ENCODE measurements at places on chromosomes 5 and 9.

DNA sequence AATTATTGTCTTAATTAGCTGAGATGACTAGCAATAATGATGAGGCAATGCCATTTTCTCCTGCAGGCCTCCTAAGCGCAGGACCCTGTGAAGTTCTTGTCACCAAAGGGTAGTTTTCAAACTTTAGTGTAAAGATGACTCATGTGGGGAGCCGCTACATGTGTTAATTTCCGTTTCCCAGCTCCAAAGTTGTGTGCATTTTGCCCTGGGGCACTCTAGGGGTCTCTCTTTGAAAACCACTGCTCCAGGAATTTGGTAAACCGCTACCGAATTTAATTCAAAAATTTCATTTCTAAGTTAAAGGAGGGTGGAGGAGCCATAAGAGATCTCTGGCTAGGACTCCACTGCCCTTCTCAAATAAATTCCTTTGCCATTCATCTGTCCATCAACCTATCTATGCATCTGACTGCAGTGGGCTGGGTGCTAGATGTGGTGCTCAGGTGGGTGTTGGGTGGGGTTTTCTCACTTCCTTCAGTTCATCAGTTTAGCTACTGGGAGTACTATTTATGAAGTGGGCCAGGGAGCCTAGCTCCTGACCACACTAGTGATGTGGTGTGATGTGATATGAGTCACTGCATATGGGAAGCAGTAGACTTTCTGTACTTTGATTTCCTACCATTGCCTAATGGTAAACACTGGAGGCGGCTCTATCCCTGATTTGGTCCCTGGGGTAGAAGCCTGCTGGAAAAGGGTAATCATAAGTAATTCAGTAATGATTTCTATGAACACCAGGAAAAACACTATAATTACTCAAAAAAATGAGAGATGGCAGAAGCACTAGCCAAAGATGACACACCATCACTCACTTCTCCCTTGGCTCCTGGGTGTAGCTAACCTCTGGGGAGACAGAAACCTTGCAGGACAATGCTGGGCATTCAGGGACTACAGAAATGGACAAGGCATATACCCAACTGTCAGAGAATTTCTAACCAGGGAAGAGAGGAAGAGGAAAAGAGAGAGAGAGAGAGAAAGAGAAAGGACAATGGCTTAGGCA, 4.0 kb upstream of the ZSWIM6 start:
- no peak for DNase-seq

GRCh38 chr9:84711936-84712335, 42.4 kb downstream of the NTRK2 start:
- no peak for DNase-seq

GRCh38 chr9:89260525-89260924, 50.5 kb upstream of the CKS2 start:
- DNase-seq: no peak

DNA sequence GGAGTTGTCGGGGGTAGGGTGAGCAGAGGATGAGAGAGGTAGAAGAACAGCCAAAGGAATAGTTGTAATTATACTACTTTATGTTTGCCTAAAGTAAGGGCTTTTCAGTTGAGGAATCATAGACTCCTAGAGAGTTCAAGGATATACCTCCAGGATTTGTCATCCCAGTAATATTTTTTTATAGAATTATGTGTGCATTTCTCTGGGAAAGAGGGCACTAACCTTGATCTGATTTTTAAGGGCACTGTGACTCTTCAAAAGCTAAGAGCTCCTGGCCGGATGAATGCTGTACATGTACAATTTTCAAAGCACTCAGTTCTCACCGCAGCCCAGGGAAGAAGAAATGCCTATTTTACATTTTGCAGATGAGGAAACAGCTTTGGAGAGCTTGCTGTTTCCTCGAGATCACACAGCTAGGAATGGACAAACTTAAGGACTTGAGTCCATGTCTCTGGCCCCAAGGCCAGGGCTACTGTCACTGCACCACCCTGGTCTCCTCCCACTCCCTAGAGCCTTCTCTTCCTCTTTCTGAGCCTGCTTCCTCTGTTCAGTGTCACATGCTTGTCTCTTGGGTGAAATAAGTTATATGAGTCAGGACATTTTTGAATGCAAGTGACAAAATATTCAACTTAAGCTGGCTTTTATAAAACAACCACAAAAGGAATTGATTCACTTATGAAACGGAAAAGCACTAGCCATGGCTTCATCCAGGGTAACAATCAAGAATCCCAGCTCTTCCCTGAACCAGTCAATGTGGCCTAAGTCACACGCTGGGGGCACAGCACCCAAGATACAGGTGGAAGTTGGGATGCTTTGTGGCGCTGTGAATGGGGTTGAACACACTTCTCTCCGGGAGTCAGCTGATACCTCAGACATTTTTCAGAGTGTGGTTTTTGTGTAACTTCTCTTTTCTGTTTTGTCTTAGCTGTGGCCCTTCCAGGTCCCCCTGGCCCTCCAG, 45.7 kb upstream of the TGFBR1 start:
- DNase-seq: no peak

- DNase-seq: no peak
These were observed 87.4 kb downstream of the PAX5 start for GRCh38 chr9:36946653-36947052.

DNA sequence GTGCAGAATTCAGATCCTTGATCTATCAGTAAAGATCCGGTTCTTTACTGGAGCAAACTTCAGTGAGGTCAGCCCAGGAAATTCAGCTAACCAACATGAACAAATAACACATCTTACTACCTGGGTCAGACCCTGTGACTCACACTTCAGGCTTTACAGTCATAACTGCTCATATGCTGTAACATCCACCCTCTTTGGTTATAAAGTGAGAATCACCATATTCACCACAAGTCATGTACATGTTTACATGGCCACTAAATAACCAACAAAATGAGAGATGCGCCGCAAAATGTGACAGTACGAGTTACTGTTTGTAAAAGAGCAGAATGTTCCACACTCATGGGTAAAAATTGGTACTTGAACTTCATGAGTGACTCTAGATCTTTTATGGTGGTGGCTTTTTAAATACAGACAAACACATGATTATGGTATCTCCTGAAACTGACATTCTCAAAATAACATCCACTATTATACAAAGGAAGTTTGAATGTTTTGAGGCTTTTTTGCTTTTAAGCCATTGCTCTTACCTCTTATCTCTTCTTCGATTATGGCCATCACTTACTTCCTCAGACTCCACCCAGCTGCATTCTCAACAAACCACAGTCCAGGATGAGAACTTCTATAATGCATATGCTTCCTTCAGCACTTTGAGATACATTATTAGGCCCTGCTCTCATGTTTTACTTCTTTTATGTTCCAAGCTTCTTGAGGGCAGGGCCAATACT, 516.6 kb downstream of the RAB3C start:
- no peak for DNase-seq

DNA sequence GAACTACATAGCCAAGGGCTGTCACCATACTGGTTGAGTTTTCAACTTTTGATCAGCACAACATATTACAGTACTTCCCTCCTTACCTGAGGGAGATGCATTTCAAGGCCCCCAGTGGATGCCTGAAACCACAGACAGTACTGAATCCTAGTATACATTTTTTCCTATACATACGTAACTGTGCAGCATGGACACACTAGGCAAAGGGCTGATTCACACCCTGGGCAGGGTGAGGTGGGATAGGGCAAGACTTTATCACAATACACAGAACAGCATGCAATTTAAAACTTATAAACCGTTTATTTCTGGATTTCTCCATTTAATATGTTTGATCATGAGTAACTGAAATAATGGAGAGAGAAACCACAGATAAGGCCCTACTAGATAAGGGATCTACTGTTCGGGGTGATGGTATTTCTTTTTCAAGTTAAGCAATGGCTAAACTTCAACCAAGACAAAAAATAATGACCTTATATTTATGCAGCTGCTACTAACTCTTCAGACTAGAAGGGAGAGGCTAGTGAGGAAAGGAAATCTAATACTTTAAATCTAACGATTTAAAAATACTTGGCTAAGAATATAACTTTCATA, 186.9 kb upstream of the GNA14 start:
- no peak for DNase-seq

- no peak for DNase-seq
These were observed 239.0 kb downstream of the FSTL4 start for GRCh38 chr5:133373121-133373870.

GRCh38 chr5:72076621-72077300, 30.5 kb upstream of the MAP1B start:
- DNase-seq: no peak

- no peak for DNase-seq
These were observed 129.6 kb downstream of the HTR4 start for GRCh38 chr5:148524721-148525120.

DNA sequence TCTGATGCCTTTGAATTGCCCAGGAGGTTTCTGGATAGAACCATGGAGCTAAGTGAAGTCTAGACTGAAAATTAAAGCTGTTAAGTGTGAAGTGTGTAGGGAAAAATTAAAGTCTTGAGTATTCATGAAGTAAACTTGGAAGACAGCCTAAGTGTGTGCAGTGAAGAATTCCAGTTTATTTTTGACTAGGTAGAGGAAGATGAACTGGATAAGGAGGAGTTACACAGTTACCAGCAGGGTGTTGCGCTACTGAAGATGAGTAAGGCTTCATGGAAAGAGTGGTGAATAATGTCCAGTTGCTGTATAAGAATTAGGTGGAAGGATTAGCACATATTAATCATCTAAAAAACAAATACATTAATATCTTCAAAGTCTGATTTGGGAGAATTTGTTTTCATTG, 5.7 kb upstream of the CHD1 start:
- DNase-seq: no peak

GRCh38 chr9:124202447-124202971, 55.2 kb upstream of the NEK6 start:
- peak; percentile 84 for DNase-seq

DNA sequence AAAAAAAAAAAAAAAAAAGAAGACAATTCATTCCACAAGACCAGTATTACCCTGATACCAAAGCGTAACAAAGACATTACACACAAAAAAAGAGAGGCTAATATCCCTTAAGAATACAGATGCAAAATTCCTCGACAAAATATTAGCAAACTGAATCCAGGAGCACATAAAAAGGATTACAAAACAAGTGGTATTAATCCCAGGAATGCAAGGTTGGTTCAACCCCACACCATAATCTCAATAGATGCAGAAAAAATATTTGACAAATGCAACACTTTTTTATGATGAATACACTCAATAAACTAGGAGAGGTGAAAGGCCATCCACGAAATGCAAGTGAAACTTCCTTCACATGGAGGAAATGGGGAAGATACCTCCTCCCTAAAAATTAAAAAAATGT, 80.1 kb upstream of the TLR4 start:
- DNase-seq: no peak

DNA sequence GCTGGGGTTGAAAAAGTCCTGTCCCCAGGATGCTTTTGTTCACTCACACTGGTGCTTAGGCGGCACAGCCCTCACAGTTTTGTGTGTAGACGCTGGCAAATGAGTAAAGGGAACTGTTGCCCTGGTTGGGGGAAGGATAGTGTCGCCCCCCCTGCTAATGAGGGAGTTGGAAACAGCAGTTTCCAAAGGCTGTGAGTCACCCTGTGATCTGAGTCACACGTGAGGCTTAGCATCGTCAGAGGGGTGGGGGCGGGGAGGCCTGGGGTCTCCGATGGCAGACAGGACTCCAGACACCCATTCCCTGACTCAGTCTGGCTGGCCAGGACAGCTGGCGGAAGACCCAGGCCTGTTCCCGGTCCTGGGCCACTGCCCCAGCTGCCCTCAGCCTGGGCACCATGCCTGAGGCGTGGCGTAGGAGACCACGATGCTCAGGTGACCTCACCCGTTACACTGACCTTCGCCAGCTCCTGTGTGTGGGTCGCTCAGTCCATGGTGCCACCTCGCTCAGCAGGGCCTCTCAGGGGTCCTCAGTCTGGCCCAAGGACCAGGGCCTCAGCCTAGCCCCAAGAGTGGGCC, 2.9 kb downstream of the DNAJB5 start:
- DNase-seq: peak; percentile 74

- peak; percentile 66 for DNase-seq
These were observed 18.4 kb upstream of the LRRC14B start for GRCh38 chr5:172841-173251.

GRCh38 chr5:127203818-127204217, 86.8 kb upstream of the MEGF10 start:
- no peak for DNase-seq

DNA sequence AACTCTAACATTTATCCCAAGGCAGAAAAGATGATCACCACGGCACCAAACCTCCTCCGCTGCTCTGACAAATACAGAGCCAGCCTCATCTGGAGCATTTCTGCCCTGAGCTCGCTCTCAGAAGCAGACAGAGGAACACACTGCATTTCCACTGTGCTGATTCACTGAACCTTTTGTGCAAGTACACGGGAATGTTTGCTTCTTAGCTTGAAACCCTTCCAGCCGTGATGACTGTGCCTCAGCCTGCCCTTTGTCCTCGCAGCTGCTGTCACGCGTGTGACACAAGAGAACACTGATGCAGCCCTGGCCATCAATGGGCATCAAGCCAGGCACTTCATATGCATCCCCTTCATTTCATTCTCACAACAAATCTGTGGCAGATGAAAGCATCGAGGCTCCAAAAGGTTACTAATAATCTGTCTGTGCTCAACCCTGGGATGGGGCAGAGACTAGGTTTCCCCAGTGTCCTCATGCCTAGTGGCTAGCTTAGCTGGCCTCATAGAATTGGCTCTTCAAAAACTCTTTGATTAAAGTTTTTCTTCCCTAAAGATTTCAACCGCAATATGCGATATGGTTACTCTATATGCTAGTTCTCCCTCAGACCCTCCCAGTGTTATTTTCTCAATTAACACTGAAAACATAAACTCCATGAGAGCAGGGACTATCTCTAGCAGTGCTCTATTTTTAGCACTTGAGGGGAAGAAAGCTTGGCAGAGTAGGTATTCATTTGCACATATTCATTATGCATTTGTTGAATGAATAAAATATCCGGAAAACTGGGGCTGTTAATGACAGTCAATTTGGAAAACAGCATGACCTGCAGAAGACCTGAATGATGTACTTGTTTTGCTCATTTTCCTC, 7.3 kb downstream of the CDC14B start:
- DNase-seq: peak; percentile 70

DNA sequence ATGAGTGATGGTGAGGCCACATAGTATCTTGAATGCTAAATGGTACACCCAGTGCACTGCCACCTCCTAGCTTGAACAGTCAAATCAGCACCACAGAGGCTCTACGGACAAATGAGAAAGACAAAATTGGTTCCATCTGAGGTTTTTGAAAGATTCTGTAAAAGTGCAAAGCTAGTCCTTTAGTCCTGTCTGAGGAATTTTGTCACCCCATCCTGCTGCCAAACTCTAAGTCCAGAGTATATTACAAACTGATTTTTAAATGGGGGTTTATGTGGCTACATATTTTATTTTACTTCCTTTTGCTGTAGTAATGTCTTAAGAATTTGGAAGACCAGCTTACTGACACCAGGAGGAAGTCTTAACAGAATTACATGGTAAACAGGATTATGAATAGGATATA, 7.7 kb downstream of the FREM1 start:
- DNase-seq: no peak

DNA sequence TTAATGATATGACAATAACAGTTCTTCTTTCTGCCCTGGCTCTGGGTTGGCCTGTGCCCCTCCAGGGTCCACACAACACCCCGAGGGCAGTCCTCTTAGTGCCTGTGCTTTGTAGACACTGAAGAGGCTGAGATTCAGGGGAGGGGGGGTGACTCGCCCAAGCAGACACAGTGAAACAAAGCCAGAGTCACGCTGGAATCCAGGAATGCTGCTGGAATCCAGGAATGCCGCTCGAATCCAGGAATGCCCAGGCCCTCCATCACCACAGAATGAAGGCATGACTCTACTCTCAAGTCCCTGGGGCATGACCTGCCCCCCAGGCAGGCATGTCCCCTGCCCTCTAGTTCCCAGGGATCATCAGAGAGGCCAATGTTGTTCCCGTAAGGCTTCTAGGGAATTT, 73.1 kb downstream of the LRSAM1 start:
- no peak for DNase-seq

Measured in Right ventricle myocardium inferior (tissue), 1 donor.